Astrocyte of the cerebellum (primary cell): ENCODE measurements at places on chromosomes 11 and 22.
A peak's percentile ranks its signal among the peaks of the same experiment; 100 is the strongest.

DNA sequence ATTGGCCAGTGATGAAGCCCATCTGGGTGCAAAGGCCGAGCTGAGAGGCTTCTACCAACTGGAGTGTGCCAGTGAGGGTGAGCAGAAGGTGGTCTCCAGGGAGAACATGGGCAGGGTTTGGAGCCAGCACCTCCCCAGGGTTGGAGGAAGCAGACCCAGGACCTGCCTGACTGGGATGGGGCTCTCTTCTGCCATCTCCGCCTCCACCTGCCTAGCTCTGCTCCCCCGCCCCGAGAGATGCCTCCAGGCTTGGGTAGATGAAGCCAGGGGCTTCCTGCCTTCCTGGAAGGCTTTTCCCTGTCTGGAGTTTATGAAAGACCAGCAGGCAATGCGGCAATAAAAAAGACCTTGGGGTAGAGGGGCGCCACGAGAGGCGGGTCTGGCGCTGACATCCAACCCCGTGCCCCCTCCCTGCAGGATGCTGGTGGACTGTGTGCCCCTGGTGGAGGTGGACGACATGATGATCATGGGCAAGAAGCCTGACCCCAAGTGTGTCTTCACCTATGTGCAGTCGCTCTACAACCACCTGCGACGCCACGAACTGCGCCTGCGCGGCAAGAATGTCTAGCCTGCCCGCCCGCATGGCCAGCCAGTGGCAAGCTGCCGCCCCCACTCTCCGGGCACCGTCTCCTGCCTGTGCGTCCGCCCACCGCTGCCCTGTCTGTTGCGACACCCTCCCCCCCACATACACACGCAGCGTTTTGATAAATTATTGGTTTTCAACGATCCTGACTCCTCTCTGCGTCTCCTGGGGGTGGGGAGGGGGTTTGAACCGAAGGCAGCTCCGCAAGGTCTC, 3.3 kb downstream of the SELENOM start:
- DNase-seq: no peak

DNA sequence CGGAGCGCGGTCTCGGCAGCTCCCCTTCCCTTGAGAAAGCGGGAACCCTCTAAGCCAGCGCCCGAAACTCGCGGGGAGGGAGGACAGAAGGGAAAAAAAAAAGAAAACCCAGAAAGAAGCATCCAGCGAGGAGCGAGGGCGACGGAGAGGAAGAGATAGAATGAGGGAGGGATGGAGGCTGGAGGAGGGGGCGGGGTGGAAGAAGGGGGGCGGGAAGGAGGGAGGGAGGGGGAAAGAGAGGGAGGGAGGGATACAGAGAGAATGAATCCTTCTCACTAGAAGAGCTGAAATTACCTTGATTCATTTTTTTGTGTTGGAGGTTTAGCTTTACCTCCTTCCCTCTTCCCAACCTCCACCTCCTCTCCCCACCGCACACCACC, 19.3 kb upstream of the BDNF start:
- DNase-seq: no peak

DNA sequence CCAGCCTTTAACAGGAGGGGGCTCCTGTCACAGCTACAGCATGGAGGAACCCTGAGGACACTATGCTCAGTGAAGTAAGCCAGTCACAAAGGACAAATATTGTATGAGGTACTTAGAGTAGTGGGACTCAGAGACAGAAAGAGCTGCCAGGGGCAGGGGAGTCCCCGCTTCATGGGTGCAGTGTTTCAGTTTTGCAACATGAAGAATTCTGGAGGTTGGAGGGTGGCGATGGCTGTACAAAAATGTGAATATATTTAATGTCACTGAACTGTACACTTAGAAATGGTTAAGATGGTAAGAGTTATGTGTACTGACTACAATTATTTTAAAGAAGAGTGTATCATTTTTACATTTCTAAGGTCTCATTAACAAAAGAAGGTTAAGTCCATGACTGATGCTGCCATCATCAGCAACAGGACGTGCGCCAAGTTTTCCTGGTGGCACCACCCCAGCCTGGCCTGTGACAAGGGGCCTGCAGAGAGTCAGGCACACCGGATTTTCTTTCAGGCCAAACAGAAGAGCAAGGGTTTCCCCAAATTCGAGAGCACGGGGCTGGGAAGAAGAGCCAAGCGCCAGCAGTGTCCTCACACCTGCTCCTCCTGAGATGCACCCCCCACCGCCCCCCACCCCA, 22.1 kb downstream of the YPEL1 start:
- DNase-seq: no peak

- DNase-seq: no peak
These were observed 48.9 kb upstream of the CDON start for GRCh38 chr11:126111458-126112116.

DNA sequence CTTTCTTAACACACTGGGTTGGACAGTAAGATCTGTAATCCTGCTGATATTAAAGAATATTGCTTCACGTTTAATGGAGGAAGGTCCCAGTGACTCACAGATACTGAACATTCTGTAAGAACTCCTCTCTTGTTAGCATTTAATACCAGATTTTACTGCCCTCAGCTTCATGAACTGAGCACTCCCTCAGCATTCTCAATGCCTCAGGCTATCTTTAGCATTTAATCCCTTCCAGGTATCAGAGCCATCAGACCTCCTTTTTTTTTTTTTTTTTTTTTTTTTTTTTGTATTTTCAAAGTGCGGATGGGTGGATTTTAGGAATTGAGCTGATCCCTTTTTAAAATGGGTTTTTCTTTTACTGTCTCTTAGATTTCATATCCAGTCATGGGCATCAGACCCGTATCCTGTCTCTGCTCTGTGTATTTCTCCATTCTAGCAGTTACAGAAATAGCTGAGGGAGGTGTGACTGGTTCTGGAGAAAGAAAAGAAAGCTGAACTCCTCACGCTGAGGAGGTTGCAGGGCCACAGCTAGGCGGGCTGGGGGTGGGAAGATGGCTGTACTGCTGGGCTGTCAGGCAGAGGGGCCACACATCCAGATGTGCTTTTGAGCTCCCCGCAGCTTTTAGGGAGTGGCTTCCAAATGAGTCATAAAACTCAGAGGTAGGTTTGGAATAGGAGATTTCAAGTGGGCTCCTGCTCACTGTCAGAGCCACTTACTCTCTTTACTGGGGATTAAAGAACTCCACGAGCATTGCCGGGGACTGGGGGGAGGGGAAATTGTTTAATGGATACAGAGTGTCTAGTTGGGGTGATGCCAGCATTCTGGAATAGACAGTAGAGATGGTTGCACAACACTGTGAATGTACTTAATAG, 97.0 kb downstream of the SYT9 start:
- DNase-seq: no peak

DNA sequence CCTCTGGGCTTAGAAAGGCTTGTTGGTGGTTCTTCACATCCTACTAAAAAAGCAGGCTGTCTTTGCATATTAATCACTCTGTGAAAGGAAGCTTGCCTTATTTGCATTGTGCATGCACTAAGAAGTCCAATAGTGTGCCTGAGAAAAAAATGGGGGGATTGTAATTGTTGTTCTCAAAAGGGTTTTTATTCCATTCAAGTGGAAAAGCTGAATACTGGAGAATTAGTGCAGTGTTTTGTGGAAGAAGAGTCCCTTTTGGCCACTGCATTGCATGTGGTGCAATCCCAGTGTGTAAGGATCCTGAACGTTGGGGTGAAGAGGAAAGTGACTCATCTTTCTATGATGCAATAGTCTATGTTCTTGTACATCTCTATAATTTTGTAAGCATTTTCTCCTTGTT, 16.5 kb downstream of the NCAM1 start:
- no peak for DNase-seq

DNA sequence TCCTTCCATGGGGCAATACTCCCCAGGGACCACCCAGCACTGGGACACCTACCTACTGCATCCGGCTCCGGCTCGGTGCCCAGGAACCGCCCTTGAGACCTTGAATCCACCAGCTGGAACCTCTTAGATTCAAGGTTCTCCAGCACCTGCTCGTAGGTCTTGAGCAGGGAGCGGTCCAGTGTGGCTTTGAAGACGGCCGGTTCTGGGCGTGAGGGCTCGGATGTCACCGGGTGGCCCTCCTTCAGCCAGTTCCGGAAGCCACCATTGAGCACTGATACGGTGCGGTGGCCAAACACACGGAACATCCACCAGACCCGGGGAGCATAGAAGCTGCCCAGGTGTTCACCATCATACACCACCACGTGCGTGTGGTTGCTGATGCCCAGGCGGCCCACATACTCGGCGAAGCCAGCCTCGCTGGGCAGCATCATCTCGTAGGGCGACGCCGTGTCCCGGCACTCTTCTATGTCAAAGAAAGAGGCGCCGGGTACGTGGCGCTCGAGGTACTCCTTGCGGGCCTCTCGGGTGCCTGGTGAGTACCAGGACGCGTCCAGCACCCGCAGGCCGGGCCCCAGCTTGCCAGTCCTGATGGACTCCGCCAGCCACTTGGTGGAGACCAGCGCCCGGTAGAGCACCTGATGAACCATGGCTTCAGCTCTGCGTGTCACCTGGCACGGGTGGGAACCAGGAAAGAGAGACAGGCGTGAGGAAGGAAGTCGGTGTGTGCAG, 997 bp downstream of the TST start:
- DNase-seq: no peak

DNA sequence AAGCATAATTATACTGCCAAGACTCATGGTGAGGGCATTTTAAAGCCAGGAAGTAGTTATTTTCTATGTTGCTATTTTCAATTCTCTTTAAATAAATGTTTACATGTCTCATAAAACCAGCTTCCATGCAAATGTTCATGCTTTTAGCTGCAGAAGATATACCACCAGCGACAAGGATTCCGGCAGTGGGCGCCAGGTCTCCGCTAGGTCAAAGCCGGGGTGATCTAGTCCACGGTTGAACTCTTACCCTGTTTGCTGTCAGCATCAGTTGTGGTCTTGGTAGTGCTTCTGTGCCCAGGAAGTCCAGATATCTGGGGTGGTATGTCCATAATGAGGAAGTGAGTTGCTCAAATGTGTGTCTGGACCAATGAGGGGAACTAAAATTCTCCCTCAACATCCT, 265.7 kb downstream of the BRD1 start:
- no peak for DNase-seq

GRCh38 chr22:44331881-44332714, 19.3 kb upstream of the SHISAL1 start:
- DNase-seq: no peak

DNA sequence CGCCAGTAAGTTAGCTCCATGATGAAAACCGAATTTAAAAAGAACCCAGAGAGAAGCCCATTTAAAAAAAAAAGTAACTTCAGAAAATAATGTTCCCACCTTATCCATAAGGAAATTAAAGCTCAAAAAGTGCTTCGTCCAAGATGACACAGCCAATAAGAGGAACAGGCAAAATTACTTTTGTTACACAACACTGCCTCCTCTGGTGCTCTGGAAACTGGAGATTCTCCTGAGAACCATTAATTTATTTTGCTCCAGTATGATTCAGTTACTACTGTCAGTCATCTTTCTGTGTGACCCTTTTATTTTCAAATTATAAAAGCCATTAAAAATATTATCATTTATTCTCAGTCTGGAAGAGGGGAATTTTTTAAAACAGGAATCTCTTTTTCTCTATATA, 2.0 kb downstream of the IFT27 start:
- DNase-seq: no peak

DNA sequence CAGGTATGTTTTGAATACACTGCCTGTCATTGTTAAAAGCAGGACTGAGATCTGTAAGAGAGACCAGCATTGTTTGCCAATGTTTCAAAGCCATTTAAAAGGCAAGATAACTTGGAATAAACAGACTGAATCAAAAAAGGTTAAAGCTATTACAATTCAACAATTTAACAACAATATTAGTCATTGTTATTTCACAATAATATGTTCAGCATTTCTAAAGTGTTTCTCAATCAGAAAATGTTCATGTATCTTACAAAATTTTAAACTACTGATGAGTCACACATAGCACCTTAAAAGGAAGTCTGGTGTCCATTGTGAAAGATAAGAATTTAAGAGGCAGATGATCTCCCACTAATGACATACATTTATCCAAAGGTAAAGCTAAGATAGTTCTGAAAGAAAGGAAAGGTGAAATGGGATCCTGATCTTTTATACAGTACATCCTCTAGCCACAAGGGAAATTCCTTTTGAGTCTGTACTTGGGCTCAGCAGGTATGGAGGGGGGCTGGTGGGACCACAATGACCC, 79.7 kb downstream of the MAML2 start:
- DNase-seq: no peak

DNA sequence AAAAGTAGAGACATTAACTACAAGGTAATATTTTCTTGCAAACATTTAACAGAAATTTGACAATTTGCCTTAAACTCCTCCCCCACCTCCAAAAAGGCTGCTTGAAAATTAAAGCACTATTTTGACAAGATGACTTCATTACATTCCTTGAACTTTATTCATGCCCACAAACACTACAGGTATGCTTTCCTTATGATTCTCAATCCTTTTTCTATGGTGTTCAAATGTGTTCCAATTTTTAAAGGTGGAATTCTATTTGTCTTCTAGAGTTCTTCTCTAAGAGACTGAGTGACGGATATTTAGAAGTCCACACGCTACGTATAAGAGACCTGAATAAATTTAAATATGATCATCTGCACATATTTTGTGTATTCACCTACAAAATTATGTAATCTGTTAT, 69.4 kb downstream of the MRTFA start:
- peak; percentile 33 for DNase-seq

DNA sequence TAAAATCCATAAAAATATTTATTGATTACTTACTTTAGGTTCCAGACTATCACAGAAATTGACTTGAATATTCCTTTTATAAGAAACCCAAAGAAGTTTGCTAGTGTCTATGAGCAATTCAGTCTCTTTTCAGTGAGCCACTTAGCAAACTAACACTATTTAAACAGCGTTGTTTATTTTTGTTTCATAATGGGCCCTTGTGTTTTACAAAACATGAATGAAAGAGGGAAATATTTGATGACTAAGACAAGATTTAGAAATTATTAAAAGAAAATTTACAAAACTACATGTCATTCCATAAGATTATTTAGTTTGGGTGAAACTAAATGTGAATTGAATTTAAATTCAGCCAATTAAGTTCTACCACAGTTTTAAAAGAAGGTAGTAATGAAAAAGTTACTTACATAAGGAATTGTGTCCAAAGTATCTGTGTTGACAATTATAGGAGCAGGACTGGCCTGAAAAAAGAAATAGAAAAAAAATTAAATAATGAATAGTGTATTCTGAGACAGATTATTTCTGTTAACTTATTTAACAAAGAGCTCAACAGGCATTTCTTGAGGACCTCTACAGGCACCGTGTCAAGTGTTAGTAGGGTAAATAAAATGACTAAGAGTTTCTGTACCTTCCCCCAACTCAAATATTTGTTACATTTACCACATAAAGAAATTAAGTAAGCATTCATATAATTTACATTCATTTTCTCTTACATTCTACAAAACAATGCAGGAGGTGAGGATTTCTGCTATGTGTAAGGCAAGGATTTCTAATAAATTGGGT, 964.9 kb upstream of the CCDC90B start:
- DNase-seq: no peak
